ENCODE measurements at places on chromosomes 6 and 20. TPM values are rescaled to one million over a fixed set of nuclear protein-coding genes. Genes with fewer than 3 reads are reported as not detected.

The ENPP1 gene
- total RNA-seq = 1.9 TPM

The FAM162B gene
- total RNA-seq = 0.44 TPM

The OR12D3 gene
- not detected for total RNA-seq

The NHSL1 gene
- total RNA-seq = 38.9 TPM

The CLPSL1 gene
- not detected for total RNA-seq

The C6orf118 gene
- not detected for total RNA-seq

The SNX14 gene
- total RNA-seq = 79.3 TPM

The CST4 gene
- 0.25 TPM for total RNA-seq

The RPL10A gene
- 1,325 TPM for total RNA-seq

The PRRT1 gene
- total RNA-seq = not detected

The SNRPB2 gene
- 51.9 TPM for total RNA-seq

The ANGPT4 gene
- total RNA-seq = not detected

The CST3 gene
- total RNA-seq = 519 TPM

The IDH3B gene
- 109 TPM for total RNA-seq

The MYCT1 gene
- total RNA-seq = 122 TPM

The SIRPD gene
- total RNA-seq = not detected

The COMMD7 gene
- total RNA-seq = 54.7 TPM

The PRIM2 gene
- 21.7 TPM for total RNA-seq

The ABHD16B gene
- total RNA-seq = not detected

The EBF4 gene
- not detected for total RNA-seq

The PLG gene
- not detected for total RNA-seq
